Nucleus accumbens (tissue), 56 donors: ENCODE measurements at places on chromosomes 4 and X.

GRCh38 chr4:10334506-10335028, 122.7 kb downstream of the ZNF518B start:
- no peak for DNase-seq

- no peak for DNase-seq
Observed at GRCh38 chr4:42596918-42597317, 60.0 kb downstream of the ATP8A1 start.

DNA sequence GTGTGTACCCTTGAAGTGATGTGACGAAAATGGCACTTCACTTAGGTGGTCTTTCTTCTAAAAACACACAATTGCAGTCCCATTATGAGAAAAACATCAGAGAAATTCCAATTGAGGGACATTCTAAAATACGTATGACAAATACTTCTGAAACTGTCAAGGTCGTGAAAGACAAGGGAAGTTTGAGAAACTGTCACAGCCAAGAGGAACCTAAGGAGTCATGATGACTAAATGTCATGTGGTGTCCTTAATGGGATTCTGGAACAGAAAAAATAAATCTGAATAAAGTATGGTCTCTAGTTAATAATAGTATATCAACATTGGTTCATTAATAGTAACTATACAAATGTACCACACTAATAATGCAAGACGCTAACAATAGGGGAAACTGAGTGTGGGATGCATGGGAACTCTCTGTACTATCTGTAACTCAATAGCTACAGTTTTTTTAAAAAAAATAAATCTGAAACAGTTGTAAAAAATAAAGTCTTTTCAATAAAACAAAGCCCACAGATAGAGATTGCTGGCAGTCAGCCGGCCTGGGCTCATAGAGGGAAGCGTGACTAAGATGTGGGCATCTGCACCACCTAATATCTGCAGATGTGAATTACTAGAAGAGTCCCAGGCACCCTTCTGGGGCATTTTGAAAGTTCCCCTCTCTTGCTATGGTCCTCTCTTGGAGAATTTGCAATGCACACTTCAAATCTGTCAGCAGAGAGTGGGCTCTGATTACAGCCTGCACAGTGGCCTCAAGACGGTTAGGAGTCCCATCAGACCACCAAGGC, 47.6 kb downstream of the MID1IP1 start:
- no peak for DNase-seq

- DNase-seq, result no peak
Observed at GRCh38 chr4:78396613-78397291, 154.8 kb upstream of the ANXA3 start.

- no peak for DNase-seq
Observed at GRCh38 chrX:110733166-110733565, 62.5 kb downstream of the CHRDL1 start.

- no peak for DNase-seq
Observed at GRCh38 chr4:186861317-186861716, 137.7 kb upstream of the FAT1 start.

DNA sequence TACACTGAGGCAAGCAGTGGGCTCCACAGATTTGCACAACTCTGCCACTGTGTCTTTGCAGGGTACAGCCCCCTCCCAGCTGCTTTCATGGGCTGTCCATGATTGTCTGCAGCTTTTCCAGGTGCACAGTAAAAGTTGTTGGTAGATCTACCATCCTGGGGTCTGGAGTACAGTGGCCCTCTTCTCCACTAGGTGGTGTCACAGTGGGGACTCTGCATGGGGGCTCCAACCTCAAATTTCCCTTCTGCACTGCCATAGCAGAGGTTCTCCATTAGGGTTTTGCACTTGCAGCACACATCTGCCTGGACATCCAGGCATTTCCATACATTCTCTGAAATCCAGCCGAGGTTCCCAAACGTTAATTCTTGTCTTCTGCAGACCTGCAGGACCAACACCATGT, 1002.3 kb downstream of the FAM133A start:
- no peak for DNase-seq

DNA sequence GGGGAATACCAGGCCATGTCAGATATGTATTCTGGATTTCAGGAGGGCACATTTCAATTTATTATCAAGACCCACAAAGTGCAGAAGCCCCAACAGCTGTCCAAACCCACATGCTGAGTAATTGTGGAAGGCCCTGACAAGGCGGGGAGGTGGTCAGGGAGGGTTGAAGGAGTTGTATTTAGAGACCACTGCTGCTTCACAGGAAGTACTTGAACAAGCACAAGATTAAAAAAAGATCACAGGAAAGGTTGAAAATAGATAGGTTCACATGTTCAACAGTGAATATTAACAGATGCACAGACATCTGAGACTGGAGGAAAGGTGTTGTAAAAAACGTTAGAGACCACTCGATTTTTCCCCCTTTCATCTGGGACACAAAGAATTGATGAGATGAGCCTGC, 17.9 kb downstream of the ATP8A1 start:
- no peak for DNase-seq
